RCC 7860 (cell line): ENCODE measurements at places on chromosomes 6 and 20.

- DNase-seq: no peak
Measured at GRCh38 chr6:8110117-8110721, 7.9 kb upstream of the EEF1E1 start.

- DNase-seq: no peak
Measured at GRCh38 chr20:32116079-32116521, 6.6 kb downstream of the TM9SF4 start.

GRCh38 chr6:154157706-154158105, 118.7 kb downstream of the OPRM1 start:
- no peak for DNase-seq

GRCh38 chr6:8707956-8708772, 272.8 kb upstream of the SLC35B3 start:
- no peak for DNase-seq

DNA sequence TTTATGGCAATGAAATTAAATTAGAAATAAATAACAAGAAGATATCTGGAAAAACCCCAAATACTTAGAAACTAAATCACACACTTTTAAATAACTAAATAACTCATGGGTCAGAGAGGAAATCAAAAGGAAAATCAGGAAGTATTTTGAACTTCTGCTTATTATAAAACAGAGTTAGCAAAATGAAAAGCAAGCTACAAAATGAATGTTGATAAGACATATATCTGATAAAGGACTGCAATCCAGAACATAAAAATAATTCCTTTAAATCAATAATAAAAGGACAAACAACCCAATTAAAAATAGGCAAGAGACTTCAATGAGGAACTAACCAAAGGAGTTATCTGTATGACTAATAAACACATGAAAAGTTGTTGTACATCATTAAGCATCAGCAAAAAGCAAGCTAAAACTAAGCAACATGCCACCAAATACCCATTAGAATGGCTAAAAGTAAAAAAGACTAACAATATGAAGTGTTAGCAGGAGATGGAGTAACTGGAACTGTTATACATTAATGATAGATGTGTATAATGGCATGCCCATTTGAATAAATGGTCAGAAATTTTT, 38.9 kb upstream of the STMND1 start:
- DNase-seq: no peak

DNA sequence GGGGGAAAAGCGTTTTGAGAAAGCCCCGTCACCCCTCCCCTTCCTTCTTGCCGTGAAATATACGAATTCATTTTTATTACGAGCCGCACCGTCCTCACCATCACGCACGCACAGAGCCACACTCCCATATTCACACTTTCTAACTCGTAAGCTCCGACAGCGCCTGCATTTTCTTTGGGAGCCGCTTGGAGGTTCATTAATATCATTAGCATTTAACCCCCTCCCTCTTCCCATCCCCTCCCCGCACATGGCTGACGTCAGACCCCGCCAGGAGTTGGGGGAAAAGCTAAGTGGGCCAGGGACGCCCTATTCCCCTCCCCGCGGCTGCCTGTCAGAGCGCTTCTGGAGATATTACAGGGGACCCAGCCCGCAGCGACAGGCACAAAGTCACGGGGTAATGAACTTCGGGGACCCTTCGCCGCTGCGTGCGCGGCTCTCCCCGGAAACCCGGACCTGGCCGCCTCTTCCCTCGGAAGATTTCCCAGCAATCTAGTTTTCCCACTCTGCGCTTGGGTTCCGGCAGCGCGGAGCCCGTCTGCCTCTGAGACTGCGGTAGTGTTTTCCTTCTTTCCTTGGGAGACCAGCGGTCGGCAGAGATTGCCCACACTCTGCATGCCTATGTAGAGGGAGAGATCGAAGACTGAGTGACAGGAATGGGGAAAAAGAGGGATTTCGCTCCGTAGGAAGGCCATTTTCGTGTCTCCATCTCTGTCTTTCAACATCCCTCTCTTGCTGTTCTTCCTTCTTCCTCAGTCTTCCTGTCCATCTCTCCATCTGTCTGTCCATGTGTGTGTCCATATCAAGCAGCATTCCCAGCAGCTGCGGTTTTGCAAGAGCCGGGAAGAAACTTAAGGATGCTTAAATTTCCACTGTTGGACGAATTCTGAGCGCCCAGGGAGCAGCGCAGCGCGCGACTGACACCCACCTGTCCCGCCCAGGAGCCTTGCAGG, at the start of gene NR2E1:
Gene NR2E1 (plus strand): TSS at position 309 of the 950 bp plus-strand sequence. CDS start 744 bp downstream, outside the sequence.
- DNase-seq: no peak

DNA sequence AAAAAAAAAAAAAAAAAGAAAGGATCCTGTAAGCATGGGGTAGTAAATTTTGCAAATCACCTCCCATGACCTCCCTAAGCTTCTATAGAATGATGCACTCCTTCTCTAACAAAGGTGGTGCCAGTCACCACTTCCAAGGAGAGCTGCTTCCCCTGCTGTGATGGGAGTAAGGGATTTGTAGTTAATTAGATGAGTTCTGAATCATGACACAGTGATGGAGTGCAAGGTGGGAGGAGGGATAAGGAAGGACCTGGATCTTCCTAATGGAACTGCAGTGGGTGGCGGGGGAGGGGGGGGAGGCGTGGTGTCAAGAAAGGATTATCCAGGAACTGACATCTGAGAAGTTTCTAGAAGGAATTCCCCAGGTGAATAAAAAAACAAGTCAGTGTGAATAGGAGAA, 47.8 kb downstream of the NRN1 start:
- DNase-seq: no peak

GRCh38 chr20:34292496-34292895, 10.7 kb downstream of the AHCY start:
- no peak for DNase-seq

GRCh38 chr20:33021879-33022278, 9.6 kb upstream of the BPIFB6 start:
- DNase-seq: no peak

GRCh38 chr6:135012349-135012748, 42.3 kb downstream of the HBS1L start:
- no peak for DNase-seq

GRCh38 chr20:48321271-48321670, 506.5 kb downstream of the PREX1 start:
- no peak for DNase-seq

DNA sequence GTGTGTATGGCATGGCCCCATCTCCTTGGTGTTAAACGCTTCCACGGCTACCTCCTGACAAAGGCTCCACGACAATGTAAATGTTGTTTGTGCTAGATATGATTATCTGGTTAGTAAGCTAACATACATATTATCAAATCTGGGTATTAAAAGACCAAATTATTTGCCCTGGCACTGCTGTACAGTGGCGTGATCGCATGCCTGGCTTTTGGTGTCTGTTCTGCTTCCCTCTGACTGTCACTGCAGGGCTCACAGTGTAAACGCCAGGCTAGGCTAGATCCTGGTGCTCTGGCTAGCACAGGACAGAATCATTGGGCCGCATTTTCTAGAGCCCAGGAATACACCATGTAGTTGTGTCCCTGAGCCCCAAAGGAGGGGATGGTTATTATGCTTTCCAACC, 38.7 kb downstream of the CD164 start:
- DNase-seq: no peak

DNA sequence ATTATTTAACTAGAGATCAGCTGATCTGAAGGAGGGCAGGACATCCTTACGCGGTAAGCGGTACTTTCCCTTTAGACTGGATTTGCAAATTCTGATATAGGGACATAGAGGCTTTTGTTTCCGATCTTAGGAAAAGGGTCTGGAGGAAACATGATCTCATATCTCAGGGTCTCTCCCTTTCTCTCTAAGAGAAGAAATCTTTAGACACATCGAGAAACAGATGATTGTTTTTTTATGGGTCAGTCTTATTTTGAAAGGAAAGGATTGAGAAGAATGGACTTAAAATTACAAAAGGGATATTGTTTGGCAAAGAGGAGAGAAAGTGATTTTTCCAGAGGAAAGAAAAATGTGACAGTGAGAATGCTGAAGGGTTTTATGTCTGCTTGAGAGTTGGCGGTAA, 83.9 kb upstream of the OGFRL1 start:
- no peak for DNase-seq

DNA sequence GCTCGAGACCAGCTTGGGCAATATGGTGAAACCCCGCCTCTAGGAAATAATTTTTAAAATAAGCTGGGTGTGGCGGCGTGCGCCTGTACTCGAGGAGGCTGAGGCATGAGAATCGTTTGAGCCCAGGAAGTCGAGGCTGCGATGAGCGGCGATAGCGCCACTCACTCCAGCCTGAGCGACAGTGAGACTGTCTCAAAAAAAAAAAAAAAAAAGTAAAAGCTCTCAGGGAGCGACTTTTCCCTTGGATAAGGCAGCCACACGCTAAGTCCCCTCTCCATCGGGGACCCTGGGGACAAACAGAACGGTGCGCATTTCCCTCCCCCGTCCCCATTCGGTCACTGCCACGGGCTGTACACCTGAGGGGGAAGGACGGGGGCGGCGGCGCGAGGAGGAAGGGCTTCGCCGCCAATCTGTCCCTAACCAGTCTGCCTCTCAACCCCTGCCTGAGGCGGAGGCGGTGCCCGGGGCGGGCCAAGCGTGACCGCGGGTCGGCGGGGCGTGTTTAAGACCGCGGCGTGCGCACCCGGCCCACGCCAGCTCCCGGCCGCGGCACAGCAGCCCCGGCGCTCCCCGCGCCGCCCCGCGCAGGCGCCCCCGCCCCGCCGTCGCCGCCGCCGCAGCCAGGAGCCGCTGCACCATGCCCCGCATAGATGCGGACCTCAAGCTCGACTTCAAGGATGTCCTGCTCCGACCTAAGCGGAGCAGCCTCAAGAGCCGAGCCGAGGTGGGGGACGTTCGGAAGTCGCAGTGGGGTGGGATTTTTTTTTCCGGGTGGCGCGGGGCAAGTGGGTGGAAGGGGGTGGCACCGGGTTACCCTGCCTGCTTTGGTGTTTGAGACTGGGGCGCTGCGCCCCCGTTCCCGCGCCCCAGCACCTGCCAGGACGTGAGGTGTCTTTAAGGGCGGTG, at the start of gene GMPR:
Gene GMPR (plus strand): TSS at position 531 of the 906 bp plus-strand sequence. CDS start 107 bp downstream, at position 638.
- DNase-seq: no peak

DNA sequence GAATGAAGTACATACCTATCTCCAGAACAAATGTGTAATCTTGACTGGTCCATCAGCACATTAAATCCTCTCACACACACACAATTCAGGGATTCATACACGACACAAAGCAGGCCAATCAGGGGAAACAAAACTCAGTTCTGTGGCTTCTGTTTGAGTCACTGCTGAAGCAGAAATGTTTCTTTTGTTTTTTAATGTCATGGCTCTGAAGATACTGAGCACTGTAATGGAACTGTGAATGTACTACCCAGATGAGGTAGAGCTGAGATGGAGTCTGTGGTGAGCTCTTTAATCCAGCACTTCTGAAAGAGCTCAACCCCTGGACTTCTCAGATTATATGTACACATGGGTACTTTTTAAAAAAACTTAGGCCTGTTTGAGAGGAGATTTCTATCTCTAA, 116.4 kb downstream of the THEMIS start:
- no peak for DNase-seq

DNA sequence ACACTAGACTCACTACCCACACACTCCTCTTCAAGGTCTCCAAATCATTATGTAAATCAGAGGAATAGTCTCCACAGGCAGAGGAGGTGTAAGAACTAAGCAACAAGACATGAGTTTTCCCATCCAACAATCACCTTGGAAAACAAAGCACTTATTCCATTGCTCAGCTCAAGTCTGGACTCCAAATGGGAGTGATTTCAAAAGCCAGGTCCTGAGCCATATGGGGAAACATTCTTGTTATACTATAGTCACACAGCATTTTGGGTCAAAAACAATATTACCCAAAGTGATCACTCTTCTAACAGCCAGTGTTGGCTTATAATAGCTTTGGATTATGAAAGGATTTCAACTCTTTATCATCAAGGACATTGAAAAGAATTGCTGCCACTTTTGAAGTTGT, 3.6 kb upstream of the PRPH2 start:
- no peak for DNase-seq

DNA sequence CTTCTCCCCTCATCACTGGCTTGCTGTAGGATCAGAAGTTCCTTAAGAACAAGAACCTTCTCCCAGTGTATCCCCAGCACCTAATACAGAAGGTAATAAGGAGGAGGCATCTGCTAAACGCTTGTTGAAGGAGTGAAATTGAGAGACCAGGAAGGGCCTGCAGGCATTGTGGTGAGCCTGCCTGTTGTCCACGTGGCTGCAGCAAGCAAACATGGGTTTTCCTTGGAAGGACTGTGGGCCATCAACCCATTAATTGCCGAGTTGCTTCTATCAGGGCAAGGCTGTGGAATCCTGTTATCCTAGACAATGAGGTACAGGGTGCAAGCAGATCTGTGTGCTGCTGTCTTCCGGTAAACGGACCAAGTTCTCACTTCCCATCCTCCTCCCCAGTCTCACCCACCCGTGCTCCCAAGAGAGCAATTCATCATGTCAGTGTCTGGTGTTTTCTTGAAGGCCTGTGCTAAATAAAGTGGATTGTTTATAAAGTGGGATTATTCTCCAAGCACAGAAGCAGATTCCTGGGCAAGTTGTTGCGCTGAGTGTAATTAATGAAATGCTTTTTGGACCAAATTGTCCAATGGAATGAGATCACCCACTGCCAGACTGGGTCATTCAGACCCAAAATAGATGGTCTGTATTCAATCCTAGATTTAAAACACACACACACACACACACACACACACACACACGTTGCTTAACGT, 164.6 kb upstream of the CDYL start:
- DNase-seq: no peak

DNA sequence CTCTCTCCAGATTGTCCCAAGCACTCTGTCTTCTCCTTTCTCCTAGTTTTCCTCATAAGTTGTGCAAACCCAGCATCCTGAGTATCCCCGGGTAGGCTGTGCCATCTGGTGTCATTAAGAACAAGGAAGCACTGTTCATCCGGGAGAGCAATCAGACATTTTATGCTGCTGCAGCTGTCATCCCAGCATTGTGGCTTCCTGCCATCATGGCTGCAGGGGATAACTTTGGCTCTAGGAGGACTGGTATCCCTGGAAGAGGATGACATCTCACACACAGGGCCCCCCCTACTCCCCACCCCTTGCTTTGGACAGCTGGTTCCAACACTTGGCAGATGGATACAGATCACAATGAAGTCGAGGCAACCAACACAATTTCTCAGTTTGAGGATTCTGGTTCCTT, 1195.1 kb upstream of the MAP3K7 start:
- no peak for DNase-seq

- DNase-seq: peak; percentile 14
Measured at GRCh38 chr20:14700639-14700960, 363.2 kb upstream of the FLRT3 start.

GRCh38 chr20:52083627-52084232, 107.8 kb downstream of the ZFP64 start:
- DNase-seq: no peak
